Stimulated activated CD8-positive, alpha-beta memory T cell treated with anti-CD3 and anti-CD28 coated beads, Interleukin-12 subunit alpha, Interleukin-12 subunit beta, amount 100 ng/mL, for 1 hour (primary cell): ENCODE measurements at places on chromosomes 6 and 20.

GRCh38 chr20:47137231-47137870, 219.1 kb downstream of the ZMYND8 start:
- no peak for DNase-seq

DNA sequence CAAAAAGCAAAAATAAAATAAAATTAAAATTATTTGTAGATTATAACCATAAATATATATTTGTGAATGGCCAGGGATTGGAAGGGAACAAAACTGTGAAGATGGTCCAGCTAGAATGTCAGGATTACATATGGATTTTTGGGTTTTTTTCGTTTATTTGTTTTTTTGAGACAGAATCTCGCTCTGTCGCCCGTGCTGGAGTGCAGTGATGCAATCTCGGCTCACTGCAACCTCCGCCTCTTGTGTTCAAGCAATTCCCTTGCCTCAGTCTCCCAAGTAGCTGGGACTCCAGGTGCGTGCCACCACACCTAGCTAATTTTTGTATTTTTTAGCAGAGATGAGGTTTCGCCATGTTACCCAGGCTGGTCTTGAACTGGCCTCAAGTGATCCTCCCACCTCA, 7.8 kb upstream of the C6orf132 start:
- no peak for DNase-seq

GRCh38 chr6:107656401-107656800, 166.5 kb downstream of the SOBP start:
- DNase-seq: no peak

GRCh38 chr20:24991897-24992486, 559 bp downstream of the APMAP start:
- DNase-seq: no peak

- DNase-seq: no peak
Measured at GRCh38 chr6:108589244-108589791, 28.6 kb downstream of the FOXO3 start.

DNA sequence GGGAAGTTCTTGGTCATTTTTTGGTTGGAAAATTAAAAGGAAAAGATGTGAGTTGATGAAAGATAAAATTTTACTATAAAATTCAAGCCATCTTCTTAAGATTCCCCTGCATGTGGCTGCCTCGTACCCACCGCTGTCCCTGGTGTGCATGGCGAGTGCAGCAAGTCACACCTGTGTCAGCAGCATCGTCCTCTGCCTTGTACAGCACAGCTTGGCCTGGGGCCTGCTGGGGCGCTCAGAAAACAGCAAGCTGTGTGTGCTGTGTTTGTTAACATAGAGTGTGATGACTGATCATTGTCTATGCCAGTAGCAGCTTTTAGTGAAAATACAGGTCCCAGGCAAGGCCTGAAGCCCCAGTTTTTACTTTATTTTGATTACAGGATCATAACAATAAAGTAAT, 56.7 kb downstream of the FAM120B start:
- no peak for DNase-seq

DNA sequence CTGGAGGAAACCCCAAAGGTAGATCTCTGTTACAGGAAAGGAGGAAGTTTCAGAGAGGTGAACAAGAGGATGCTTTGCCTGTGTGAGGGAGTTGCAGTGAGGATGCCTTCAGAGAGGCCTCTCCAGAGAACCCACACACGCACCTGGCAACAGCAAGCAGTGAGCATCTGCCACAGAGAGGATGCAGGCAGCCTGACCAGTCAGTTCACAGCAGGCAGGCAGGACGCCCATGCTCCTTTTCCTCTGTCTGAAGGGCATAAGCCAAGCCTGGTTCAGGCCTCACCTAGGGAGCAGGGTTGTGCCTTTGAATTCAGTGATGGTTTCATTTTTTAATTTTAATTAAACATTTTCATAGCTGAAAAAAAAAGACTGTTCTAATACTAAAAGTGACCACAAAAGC, 346.0 kb upstream of the MARCKS start:
- DNase-seq: no peak

GRCh38 chr6:16553531-16553930, 207.7 kb downstream of the ATXN1 start:
- no peak for DNase-seq

- no peak for DNase-seq
Measured at GRCh38 chr20:24933266-24933908, 15.7 kb upstream of the CST7 start.

DNA sequence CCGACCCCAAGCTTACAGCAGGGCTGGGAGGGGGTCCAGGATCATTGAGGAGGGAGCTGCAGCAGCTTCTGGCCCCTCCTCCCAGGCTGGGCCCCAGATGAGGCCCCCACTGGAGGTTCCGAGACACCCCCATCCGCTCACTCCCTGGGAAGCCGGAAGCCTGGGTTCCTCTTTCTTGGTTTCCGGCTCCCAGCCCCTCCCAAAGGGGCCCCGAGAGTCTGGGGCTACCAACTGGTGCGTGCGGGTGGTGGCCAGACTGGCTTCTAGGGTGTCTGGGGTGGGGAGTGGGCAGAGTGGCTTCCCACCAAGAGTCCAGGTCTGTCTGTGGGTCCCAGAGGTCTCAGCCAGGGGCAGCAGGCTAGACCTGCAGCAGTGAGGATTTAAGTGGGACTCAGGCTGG, 2.2 kb downstream of the RGS19 start:
- DNase-seq: no peak

DNA sequence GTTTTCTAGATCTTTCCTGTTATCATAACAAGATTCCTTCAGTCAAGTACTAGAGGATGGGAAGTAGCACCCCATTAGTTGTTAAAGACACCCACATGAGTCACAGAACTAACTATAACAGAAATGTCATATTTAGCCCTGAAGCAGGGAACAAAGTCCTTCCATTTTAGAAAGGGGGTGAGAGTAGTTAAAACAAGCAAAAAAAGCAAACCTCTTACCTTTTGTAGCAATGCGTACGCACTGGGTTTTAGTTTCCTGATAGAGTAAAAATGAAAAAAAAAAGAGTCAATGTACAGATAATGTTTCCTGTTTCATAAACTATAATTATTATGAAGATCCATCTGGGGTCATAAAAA, 163.7 kb upstream of the THEMIS start:
- DNase-seq: no peak

- DNase-seq: no peak
Measured at GRCh38 chr20:61968036-61968810, 97.5 kb downstream of the TAF4 start.

GRCh38 chr6:38404900-38405556, 234.7 kb downstream of the BTBD9 start:
- no peak for DNase-seq

GRCh38 chr6:139349464-139350020, 24.9 kb downstream of the CITED2 start:
- no peak for DNase-seq

GRCh38 chr6:87583822-87584221, 6.0 kb downstream of the RARS2 start:
- no peak for DNase-seq

DNA sequence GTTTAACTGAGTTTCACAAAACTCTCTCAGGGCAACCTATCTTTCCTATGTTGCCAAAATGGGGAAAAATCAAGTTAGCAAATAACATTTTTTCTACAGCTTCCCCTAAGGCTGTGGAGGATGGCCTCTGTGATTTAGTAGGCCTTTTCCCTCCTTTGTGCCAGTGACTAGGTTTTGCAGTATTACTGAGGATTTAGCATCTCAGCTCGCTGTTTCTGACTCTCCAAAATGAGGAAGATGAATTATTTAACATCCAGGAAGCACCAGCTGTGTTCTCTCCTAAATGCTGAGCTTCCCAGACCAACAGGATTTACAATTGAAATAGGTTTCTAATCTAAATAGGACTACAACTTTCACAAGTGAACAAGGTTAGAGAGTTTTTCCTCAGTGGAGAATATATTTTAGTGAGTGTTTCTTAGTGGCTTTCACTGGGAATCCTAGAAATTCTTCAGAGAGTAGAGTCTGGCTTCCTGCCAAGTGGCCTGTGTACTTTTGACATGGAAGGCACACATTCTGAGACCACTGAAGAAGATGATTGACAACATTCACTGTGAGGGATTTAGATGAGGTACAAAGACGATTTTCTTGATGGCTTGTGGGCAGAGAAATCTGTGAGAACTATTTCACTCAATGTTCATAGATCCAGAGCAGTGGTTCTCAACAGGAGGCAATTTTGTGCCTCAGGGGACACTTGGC, 62.4 kb downstream of the PTCHD4 start:
- DNase-seq: no peak

GRCh38 chr6:57252975-57253374, 30.9 kb upstream of the RAB23 start:
- DNase-seq: no peak

GRCh38 chr20:32316667-32317066, 39.2 kb downstream of the KIF3B start:
- DNase-seq: no peak
